ENCODE measurements at places on chromosomes 6 and 20.

DNA sequence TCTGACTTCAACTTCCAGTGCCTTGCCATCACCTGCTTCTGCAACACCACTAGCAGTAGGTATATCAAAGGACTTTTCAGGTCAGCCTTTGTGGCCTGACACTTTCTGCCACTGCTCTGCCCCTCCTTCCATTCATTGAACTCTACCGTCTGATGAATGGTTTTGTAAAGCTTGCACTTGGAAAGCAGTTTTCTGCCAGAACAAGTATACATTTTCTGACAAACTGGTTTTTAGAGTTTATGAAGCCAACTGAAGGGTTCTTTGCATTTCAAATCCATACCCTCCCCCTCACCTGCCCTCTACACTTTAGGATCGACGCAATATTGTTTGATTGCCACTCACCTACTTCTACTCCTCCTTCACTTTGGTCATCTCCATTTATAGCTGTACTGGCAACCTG, 603.1 kb downstream of the HACE1 start:
- no peak for DNase-seq

DNA sequence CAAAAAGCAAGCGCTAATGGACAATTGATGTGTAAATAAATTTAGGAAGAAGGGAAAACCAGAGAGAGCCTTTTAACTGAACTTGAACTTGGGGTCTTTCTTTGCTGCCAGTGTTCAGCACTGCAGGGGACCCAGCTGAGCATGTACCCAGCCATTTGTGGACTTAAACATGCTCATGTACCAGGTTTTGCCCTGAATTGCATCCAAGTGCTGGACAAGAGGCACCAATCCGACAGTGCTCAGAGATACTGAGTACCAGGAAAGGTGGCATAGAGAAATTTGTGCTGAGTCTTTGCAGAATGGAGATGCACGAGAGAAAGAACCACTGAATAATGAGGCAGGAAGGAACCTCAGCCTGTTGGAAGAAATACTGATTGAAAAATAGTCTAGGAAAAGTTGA, 16.0 kb downstream of the AKAP12 start:
- DNase-seq = no peak

DNA sequence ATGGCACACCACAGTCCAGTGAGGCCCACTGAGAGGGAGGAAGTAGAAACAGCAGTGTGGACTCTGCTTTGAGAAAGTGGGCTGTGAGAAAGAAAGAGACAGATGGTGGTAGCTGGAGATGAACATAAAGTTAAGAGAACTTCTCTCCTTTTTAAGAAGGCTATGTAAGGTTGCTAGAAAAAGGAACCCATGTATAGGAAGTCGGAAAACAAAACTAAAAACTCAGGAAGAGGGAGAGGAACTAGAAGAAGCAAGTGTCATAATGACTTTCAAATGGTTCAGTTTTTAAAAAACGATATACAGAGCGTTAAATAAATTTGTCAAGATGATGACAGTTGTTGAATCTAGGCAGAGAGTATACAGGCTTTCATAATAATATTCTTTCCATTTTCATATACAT, 25.4 kb upstream of the GMNN start:
- no peak for DNase-seq

GRCh38 chr6:35596448-35597442, 84.0 kb upstream of the TULP1 start:
- no peak for DNase-seq

DNA sequence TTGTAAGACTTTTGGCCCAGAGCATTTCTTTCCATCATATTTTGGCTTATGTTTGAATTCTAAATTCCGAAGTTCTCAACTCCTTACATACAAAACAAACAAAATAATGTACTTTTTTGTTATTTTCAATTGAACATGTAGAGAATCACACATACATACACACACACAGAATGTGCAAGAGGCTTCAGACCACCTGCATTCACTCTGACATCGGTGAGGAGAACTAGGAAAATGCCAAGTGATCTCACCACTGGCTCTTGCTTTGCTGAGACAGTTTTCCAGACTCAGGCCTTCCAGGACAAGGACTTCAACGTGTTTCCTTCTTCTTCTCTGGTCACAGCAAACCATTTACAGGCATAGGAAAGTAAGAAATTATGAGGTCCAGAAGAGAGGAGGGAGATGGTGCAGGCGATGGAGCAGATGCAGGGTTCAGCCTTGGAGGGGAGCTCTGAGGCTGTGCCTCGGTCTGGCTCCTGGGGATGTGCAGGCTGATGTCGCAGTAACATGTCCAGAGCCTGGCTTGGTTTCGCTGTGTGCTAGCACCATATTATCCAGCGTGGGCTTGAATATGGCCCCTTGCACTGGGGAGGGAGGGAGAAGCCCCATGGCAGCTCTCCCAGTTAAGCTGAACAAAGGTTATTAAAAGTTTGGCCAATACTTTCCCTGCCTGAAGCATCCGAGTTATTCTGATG, 93.4 kb downstream of the DACT2 start:
- DNase-seq = no peak

GRCh38 chr20:52204136-52204535, 12.6 kb upstream of the ZFP64 start:
- no peak for DNase-seq

DNA sequence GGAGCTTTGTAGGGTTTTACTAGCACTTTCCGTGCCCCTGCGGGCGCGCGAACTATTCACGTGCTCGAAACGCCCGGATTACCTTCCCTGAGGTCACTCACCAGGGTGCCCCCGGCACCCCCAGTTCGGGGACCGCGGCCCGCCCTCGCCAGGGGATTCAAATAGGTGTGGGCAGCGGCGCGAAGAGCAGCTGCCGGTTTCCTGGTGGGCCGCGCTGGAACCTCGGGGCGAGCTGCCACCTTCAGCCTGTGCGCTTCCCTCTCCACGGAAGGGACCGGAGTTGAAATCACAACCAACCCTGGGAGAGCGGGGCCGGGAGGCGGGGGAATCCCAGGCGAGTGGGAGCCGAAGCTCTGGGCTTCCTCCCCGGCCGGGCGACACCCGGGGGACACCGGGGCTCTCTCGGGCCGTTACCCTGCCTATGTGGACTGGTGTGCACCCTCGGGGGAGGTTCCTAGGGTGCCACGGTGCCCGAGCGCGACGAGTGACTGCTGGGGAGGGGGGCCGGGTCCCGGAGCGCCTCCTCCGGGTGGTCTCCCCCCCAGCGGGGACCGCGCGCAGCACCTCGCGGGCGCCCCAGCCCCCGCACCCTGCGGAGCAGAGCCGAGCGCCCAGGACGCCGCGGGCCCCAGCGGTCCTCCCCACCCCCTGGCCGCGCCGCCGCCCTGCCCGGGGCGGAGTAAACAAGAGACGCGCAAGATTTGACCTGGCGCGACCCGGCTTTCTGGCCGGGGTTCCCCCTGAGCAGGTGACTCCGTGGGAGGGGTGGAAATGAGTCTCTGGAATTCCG, 2.1 kb upstream of the HIVEP2 start:
- DNase-seq = peak; percentile 81

GRCh38 chr6:29702519-29703103, 20.6 kb upstream of the HLA-F start:
- DNase-seq = peak; percentile 72

GRCh38 chr20:40771848-40772511, 82.9 kb upstream of the MAFB start:
- DNase-seq = no peak

All from stimulated activated CD4-positive, alpha-beta T cell treated with anti-CD3 and anti-CD28 coated beads, Interleukin-1b, Interleukin-23, amount 100 ng/mL, for 48 hours (primary cell).